ENCODE measurements at places on chromosomes 7 and 10. TPM values are rescaled to one million over a fixed set of nuclear protein-coding genes. Genes with fewer than 3 reads are reported as not detected.
A peak's percentile ranks its signal among the peaks of the same experiment; 100 is the strongest.

Gene CTAGE8
- 5.0 TPM for polyA plus RNA-seq

Gene IDI2
- polyA plus RNA-seq: not detected

Gene ANKIB1
- 12.6 TPM for polyA plus RNA-seq

Gene VIPR2
- 3.0 TPM for polyA plus RNA-seq

DNA sequence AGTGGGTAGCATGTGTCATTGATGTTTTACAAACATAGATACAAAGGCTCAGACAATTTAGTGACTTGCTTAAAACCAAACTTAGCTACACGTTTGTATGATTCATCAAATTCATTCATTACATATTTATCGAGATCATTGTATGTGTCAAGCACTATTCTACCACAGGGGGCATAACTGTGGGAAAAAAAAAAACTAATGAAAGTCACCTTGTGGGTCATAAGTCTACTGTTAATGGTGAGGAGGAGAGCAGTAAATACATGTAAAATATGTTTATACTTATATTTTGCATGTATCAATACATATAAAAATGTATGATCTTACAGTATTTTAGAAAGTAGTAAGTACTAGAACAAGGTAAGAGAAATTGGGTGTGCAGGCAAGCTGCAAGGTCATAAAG, 933.8 kb downstream of the IPMK start:
- DNase-seq: no peak

GRCh38 chr7:14761510-14762296, 140.8 kb downstream of the DGKB start:
- peak; percentile 92 for DNase-seq

- peak; percentile 55 for DNase-seq
Observed at GRCh38 chr7:73904219-73905137, 43.5 kb downstream of the TMEM270 start.

- no peak for DNase-seq
Observed at GRCh38 chr7:133753513-133753912, 373.6 kb upstream of the LRGUK start.

DNA sequence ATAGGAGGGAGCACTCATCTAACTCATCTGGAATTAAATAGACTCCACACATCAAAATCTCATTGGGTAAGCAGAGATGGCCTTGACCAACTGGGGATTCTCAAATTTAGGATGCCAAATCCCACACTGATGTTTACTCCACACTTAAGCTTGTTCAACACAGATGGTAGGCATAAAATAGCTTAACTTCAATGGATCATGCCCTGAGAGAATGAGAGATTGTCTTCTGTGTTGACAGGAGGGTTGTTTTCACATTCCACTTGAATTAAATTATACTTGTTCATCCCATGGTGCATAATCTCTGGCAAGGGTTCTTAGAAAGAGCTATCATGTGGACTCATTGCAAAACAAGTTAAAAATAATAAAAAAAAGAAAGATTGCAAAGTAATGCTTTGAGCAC, 391.4 kb downstream of the PLXDC2 start:
- DNase-seq: no peak

DNA sequence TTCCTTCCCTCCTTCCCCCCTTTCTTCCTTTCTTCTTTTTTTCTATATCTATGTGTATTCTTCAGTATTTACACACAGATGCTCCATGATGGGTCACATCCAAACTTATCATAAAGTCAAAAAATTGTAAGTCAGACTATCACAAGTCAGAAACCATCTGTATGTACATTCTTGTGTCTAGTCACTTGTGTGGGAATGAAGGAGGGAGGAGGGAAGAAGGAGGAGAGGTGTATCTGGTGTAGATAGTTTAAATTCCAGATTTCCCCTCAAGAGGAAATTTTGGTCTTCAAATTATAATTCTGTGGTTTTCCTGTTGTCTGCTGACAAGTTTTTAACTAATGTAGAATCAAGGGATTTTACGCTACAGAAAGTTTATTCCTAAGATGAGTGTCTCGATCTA, 287.2 kb downstream of the ETV1 start:
- DNase-seq: no peak

DNA sequence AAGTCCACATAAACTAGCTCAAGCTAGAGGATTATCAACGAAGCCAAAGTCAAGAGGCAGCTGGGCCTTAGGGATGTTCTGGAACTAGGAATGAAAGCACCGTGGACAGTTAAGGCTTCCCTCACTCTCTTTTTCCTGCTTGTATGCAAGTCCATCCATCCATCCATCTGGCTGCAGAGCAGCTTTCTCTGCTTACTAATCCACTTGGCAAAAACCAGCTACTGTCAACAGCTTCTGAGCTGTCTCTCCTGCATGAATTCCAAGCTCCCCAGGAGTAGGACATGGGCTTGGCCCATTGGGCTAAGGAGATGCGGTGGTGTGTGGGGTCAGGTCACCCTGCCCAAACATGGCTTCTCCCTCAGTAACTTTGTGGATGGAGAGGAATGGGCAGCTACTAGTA, 66.2 kb downstream of the NAMPT start:
- DNase-seq: no peak

GRCh38 chr7:132881317-132881716, 200.6 kb downstream of the CHCHD3 start:
- no peak for DNase-seq

DNA sequence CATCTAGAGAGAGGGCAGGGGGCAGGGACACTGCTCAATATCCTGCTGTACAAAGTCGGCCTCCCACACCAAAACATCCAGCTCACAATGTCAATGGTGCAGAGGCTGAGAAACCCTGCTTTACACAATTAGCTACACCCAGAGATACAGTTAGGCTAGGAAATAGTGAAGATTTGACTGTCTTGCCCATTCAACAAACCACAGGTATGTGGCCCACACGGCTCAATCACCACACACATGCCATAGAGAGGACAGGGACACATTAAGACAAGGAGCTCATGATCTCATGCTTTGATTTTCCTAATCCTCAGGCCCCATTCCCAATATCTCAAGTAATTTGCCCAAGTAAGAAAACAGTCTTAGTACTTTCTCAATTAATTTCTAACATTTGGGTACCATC, 110.4 kb downstream of the OSBPL3 start:
- DNase-seq: no peak

GRCh38 chr10:113718969-113719822, 32.3 kb upstream of the PLEKHS1 start:
- no peak for DNase-seq

DNA sequence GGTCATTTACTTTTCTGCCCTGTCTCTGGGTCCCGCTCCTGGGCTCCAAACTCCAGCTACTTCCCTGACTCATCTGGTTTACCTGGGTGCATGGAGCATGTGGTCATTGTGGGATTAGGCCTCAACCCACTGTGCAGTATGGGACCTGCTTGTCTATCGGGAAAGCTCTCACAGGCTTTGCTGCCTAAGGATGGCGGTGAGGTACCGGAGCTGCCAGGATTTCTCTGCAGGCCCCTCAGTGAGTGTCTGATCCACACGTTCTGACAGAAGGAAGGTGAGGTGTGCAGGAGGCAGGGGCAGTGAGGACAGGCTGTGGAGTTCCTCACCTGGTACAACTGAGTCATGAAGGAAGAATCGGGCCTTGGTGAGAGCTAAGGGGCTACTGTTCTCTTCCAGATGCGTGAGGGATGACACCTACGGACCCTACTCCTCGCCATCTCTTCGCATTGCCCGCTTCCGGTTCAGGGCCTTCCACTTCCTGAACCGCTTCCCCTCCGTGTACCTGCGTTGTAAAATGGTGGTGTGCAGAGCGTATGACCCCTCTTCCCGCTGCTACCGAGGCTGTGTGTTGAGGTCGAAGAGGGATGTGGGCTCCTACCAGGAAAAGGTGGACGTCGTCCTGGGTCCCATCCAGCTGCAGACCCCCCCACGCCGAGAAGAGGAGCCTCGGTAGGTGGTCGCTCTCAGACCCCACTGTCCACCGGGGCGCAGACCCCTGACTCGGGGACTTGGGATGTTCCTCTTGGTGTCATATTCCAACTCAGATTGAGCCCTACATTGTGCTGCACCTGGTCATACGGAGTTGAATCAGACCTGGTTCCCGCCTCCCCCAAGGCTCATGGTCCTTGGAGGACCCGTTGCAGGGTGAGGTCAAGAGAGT, 56.7 kb downstream of the C10orf120 start:
- DNase-seq: peak; percentile 43

GRCh38 chr7:117011419-117012260, 58.3 kb downstream of the ST7 start:
- DNase-seq: no peak

GRCh38 chr7:124801330-124801895, 35.8 kb upstream of the GPR37 start:
- DNase-seq: no peak

GRCh38 chr10:58771863-58772262, 259.2 kb downstream of the BICC1 start:
- DNase-seq: no peak

DNA sequence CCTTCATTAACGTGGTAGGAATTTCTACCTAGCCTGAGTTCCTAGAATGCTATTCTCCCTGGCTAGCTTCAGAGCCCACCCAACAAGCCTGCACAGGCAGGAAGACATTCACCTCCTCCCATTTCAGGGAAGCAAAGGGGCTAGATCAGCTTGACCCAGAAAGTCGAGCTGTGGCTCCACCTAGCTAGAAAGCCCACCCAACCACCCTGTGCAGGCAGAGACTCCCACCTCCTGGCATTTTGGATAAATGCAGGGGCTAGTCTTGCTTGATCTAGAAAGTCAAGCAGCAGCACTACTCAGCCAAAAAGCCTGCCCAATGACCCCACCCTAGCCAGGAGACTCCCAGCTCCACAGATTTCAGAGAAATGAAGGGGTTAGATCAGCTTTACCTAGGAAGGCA, 479.5 kb downstream of the SDK1 start:
- no peak for DNase-seq

DNA sequence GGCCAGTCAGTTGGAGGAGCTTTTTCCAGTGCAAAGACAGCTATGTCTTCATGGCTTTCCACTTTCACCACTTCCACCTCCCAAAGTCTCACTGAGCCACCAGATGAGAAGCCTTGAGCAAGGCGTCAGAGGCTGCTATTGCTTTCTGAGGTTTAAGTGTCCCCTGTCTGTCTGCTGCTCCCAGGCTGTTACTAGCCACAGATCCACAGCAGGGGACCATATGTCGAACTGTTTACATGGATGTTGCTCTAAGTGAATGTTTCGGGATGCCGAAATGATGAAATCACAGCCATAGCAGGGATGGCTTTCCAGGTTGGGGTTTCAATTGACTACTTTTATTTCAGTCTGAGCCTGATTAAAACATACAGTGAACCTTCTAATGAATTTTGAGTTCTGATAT, 88.5 kb downstream of the AVL9 start:
- DNase-seq: no peak

GRCh38 chr10:106436123-106436715, 728.3 kb downstream of the SORCS1 start:
- DNase-seq: no peak

DNA sequence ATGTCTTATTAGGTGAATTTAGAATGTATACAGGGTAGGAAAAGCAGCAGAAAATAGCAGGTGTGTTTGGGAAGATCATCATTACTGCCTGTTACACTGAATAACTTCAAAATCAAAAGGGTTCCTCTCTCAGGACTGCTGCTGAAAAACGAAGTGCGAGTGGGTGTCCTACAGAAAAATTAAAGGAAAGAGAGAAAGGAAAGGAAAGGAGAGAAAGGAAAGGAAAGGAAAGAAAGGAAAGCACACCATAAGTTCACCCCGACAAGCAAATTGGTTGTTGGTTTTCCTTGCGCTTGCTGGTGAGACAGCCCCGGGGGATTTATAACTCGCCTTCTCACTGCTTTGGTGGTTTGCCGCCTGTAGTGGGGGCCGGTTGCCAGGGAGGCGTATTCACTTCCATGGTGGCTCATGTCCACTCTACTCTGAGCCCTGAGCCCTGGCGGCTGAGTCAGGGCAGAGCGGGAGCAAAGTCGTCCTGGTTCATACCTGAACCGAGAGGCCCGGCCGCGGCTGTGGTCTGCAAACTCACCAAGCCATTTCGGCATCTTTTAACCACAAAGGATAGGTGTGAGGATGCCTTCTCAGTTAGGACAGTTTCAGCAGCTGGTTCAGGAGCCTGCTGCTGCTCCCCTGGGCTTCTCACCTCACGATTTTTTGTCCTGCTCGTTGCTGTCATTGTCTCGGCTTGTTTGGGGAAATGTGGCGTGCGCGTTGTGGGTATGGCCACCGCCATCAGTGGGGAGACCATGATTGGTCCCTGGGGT, 26.1 kb downstream of the INPP5A start:
- DNase-seq: peak; percentile 75

- DNase-seq: no peak
Observed at GRCh38 chr7:43700059-43700501, 29.2 kb downstream of the COA1 start.

GRCh38 chr7:105213611-105214010, 175.1 kb downstream of the SRPK2 start:
- no peak for DNase-seq

- DNase-seq: no peak
Observed at GRCh38 chr7:84258628-84259027, 64.0 kb upstream of the SEMA3A start.

DNA sequence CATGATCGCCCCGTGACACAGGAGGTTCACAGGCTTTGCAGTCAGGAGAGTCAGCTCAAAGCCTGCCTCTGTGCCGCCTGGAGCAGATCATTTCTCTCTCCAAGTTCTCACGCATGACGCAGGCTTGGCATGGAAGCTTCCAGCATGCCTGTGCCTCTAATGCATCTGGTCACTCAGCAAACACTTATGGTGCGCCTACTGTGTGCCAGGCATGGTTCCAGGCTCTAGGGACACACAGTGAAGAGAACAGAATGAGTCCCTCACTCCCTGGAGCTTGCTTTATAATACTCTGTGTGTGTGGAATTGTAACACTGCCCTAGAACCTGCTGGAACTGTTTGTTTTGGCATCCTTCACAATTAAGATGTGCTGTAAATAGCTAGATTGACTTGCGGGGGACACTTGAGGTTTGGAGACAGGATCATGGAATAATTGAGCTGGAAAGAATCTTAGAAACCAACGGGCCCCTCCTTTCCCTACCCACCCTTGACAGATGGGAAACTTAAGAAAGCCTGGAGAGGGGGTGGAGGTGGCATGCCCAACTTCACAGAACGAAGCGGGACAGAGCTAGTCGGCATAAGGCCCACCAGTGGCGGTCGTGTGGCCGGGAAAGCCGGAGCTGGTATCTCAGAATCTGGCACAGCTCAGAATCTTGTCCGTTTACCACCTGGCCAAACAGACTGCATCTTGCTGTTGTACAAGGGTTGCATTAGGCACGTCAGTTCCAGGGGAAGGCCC, 4.6 kb upstream of the MYH16 start:
- no peak for DNase-seq

DNA sequence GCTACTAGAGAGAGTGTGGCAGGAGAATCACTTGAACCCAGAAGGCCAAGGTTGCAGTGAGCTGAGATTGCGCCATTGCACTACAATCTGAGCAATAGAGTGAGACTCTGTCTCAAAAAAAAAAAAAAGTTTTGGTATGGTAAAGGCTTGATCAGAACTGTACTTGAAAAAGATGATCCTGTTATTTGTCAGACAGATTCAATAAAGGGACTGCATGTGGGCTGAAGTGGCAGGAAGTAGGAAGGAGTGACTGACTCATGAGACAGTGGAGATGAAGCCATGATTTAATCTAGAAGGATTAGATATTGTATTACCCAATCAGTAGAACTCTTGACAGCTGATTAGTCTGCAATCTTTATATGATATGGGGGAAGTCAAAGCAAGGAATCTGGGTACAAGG, 2.7 kb upstream of the TMEM254 start:
- no peak for DNase-seq

GRCh38 chr7:143487566-143487965, 9.9 kb downstream of the TAS2R41 start:
- DNase-seq: peak; percentile 74

- no peak for DNase-seq
Observed at GRCh38 chr10:35320341-35320740, 16.0 kb upstream of the CCNY start.

Measured in sigmoid colon (tissue), 7 donors.